ENCODE measurements at places on chromosomes 4 and X.

- peak; percentile 59 for DNase-seq
Observed at GRCh38 chr4:169079942-169080827, 70.1 kb upstream of the CBR4 start.

DNA sequence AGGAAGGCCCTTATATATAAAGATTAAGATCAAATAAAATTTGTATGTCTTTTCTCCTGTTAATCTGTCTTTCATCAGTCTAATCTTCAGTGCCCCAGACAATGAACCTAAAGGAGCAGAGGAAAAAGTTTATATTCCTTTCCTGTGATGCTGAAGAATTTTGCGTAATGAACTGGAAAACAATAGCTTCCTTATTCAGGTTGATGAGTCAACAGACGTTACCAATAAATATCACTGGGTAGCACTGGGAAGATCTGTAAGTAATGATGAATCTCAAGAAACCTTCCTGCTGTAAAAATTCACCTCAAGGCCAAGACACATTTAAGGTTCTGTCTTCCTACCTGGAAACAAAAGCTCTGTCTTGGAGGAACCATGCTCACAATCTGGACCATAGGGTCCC, 25.5 kb downstream of the CDKN2AIP start:
- no peak for DNase-seq

- no peak for DNase-seq
Observed at GRCh38 chr4:12178614-12179610, 750.2 kb upstream of the HS3ST1 start.

DNA sequence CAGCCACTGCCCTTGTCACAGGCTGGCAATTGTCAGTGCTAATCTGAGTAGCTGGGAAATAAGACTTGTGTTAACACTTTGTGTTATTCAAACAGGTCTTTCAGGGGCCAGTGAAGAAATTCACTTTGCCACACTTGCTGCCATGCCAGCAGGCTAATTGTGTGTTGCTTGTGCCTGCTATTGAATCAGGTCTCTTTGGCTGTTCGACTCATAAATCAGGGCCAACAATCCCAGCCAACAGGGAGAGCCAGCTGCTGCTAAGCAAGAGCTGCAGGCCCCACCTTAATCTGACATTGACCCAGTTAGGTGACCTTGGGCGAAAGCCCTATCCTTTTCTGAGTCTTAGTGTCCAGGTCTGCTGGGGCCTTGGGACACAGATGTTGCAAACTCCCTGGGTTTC, 28.1 kb upstream of the MAMLD1 start:
- DNase-seq: no peak

- peak; percentile 8 for DNase-seq
Observed at GRCh38 chr4:74675673-74676279, 118.5 kb downstream of the BTC start.

DNA sequence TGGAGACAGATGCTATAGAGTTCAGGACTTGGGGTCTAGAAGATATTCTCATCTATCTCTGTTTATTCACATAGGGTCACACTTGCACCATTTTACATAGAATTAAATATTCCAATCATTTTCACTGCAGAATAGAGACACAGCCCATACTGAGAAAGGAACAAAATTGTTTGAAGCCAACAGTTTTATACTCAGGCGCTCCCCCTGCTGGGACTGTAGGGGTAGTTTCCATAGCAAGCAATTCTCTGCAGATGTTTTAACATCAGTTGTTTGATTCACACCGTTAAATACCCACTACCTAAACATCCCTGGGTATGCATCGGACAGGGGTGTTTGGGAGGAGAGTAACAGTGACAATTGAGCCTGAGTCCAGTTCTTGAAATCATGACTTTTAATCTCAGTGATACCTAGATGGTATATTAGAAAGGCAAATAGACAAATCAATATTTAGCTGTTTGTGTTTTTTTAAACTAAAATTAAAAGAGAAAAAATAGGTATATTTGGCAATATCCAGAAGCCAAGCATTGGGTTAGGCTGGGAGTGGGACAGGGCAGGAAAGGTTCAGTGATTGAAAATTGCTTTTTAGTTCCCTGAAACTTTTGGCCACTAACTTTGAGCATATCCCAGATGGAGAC, 33.8 kb downstream of the LONRF3 start:
- no peak for DNase-seq

GRCh38 chr4:176622251-176622948, 170.3 kb downstream of the VEGFC start:
- DNase-seq: no peak

DNA sequence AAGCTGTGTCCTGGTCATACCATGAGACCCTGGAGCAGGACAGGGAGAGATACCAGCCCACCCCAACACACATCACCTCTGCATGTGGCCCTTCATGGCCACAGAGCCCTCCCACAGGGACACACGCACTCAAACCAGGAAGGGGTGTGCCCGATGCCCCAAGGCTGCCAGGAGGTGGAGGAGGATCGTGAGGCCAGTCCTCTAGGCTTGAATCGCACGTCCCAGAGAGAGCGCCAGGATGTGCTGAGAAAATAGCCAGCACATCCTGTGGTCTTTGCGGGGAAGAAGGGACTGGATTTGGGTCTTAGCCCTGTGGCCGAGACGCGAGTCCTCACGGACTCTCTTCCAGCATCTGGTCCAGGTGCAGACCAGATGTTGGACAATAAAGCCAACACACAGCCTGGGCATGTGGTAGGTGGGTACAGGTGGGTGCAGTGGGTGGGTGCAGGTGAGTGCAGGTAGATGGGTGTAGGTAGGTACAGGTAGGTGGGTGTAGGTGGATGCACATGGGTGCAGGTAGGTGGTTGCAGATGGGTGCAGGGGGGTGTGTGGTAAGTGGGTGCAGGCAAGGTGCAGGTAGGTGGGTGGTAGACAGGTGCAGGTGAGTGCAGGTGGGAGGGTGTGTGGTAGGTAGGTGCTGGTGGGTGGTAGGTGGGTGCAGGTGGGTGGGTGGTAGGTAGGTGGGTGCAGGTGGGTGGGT, 94.3 kb upstream of the AFAP1 start:
- no peak for DNase-seq

GRCh38 chr4:81663368-81663767, 191.7 kb upstream of the RASGEF1B start:
- DNase-seq: no peak

GRCh38 chr4:32429151-32429550, 1709.0 kb downstream of the PCDH7 start:
- DNase-seq: no peak

DNA sequence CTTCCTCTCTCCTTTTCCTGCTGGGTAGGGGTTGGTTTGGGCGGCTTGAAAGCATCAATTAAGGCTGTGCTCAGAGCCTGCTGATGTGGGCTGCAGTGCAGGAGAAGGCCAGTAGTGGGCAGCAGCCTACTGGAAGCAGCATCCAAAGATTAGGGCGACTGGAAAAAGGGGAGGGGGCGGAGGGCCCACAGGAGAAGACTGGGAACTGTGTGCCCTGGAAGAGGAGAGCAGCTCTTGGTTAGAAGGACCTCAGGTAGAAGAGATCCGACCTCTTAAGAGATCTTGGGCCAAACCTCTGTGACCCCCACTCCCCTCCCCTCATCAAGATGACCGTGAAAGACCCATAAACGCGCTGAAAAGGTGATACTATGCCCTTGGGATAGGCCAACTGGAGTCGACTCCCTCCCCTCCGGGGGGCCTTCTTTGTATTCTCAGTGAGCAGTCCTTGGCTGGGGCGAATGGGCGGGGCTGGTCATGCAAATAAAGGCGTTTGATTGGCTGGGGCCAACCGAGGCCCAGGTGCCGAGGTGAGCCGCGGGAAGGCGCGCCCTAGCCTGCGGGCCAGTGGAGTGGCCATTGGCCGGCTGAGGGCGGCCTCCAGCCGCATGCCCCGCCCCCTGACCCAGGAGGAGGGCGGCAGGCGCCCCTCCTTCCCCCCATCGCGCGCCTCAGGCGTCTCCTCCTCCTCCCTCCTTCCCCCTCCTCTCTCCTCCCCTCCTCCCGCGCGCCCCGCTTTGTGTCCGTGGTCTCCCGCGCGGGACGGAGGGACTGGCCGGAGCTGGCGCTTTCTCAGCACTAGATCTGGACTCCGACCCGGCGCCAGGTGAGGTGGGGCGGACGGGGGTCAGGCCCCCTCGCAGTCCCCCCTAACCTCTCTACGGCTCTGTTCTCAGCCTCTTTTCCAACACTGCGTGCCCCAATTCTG, 10.1 kb downstream of the DLG3 start:
- DNase-seq: no peak

DNA sequence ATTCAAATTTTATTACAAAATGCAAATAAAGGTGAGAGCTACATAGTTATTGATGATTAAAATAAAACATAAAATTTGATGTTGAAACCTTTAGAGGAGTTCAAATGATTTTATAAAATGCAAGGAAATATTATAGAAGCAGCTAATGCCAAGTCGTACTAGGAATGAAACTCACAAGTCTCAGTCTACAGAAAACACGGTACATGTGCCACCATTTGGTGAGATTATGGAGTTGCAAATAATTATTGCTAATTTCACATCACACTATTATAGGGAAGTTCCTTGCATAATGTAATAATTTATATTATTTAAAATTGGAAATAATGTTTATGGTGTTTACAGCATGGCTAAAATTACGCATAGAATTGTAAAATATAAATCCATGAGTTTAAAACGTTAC, 1601.7 kb upstream of the TENM3 start:
- DNase-seq: no peak

DNA sequence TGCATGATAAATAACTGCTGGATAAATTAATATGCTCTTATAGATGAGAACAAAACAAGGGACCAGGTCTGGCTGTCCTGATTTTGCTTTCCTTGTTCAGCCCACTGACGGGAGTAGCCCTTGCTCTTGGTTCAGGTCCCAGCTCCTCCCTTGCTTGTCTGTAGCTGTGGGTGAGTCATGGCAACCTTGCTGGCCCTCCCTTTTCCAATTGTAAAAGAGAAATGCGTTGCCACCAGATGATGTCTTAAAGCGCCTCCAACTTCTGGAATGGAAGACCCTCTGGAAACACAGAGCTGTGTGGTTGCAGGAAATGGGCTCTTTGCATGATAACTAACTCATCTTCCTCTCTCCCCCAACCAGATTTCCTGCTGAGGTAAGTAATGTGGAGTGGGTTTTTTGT, 171.4 kb downstream of the AASDH start:
- DNase-seq: peak; percentile 67

DNA sequence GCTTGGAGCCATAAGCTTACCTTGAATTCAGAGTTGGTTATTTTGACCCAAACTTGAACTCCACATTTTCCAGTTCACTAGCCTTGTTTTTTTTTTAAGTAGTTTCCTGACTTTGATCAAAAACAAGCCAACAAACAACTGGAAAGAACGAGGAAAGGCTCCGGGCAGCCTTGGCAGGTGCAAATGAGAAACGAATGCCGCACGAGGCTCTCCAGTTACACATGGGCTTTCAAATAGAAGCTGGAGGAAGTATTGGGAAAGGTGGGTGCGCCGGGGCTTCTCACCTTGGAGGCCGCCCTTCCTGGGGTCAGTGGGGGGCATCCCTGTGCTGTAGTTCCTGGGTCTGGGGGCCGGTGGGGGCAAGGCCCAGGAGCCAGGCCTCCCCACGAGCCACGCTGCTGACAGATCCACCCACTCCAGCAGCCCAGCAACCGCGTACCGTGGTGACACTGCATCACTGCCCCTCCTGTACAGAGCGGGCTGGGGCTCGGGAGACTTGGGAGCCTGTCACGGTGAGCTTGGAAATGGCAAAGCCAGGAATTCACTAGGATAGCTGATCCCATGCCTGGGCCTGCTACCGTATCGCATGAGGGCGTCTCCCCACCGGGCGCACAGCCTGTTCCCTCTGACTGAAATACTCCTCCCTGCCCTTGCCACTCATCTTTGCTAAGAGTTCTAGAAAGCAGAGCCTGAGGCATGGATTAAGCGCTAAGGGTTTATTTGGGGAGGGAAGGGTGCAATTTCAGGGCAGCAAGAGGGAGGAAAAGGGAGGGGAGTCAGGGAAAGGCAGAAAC, 50.9 kb upstream of the ADRA2C start:
- no peak for DNase-seq

GRCh38 chr4:33746979-33747378, 2497.3 kb downstream of the ARAP2 start:
- DNase-seq: peak; percentile 25

GRCh38 chr4:26120098-26120825, 200.6 kb upstream of the RBPJ start:
- no peak for DNase-seq

DNA sequence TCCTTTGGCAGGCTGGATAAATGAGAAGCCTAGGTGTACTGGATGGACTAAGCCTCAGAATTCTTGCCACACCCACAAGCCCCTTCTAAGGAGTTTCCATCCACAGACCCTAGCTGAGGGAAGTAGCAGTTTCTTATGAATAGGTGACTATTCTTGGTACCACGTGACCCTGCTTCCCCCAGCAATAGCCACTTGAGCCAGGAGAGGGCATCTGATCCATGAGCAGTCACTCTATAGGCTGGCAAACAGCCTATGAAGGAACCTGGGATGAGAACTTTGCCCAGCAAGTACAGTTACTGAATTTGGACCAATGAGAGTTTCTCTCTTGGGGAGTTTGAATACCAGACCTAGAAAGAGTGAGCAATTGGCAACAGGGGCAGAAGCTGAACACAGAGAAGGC, 84.0 kb downstream of the RTL9 start:
- DNase-seq: no peak

GRCh38 chr4:39559626-39560025, 32.4 kb upstream of the UGDH start:
- DNase-seq: no peak

DNA sequence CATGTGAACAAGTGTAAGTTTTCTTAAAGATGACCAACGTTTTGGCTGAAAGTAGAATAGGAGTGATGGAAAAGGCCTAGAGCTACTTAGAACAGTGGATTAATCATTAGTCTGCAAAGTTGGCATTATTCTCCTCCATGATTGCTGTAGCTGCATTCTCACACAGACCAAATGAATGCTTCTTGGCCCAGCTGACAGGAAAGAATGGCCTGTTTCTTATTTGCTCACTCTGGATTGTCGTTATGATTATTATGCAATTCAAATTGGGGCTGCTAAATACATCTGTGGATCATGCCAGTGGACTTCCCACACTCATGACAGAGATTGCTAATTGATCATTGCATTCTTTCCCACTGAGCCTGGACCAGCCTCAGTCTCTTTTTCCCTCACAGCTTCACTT, 285.0 kb downstream of the STIM2 start:
- no peak for DNase-seq

- no peak for DNase-seq
Observed at GRCh38 chr4:55941881-55942396, 6.8 kb upstream of the CEP135 start.

GRCh38 chr4:95506264-95506663, 42.5 kb downstream of the UNC5C start:
- no peak for DNase-seq

DNA sequence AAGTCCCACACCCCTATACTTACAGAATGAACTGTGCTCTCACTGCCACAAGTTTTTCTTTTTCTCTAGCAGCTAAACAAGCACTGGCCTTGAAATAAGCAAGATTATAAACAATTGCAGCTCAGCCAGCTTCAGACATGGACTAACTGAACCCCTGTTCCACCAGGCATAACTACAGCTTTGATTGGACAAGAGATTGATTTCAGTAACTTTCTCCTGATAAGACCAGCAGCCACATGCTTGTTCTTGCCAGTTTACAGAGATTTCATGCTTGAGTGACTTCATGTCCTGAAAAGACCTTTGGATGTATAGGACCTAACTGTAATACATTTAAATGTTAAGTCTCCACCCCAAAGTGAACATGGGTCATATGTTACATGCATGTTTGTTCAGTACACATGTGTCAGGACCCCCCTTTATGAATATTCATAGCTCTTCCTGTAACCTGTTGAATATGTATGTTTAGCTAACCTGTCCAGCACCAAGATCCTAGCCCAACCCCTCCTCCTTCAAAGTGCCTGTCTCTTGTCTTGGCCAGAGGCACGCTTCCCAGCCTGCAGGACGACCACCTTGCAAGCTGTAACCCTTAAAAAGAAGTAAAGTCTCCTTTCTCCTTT, 27.9 kb downstream of the ZNF275 start:
- DNase-seq: no peak

GRCh38 chr4:8338351-8338961, 68.9 kb downstream of the HTRA3 start:
- no peak for DNase-seq
